ENCODE measurements at places on chromosomes 3 and 15.

- no peak for DNase-seq
Measured at GRCh38 chr3:97579365-97579764, 185.2 kb upstream of the ARL6 start.

GRCh38 chr3:8845641-8846040 lies 76.2 kb upstream of the OXTR start:
- no peak for DNase-seq

- no peak for DNase-seq
Measured at GRCh38 chr3:88811096-88811495, 296.3 kb upstream of the EPHA3 start.

DNA sequence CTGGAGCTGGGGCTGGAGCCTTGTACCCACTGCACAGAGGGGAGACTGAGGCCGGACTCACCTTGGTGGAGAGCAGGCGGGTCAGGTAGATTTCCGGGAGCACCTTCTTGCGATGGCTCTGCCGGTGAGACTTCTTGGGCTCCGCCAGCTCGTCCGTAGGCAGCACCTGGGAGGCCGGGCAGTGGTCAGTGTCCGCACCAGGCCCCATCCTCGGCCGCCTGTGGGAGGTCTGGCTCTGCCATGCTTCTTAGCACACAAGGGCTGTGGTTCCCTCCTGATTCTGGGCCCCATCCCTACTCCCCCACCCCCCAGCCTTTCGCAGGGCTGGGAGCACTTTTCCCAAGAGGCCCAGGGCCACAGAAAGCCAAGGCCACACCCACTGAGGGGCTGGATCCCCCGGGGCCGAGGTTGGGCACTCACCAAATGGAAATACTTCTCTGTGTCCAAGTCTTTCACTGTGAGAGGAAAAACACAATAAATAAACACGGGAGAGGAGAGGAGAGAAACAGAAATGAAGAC lies 17.4 kb downstream of the H1-8 start:
- DNase-seq: no peak

DNA sequence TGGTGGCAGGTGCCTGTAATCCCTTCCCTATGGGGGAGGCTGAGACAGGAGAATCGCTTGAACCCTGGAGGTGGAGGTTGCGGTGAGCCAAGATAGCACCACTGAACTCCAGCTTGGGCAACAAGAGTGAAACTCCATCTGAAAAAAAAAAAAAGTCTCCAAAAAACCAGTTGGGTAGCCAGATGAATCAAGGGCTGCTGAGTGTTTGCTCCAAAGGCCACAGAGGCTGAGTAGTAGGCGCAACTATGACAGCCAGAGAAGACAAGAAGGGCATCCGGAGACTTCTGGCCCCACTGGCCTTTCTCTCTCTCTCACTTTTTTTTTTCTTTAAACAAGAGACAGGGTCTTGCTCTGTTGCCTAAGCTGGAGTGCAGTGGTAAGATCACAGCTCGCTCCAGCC lies 131.8 kb downstream of the SMAD6 start:
- no peak for DNase-seq

DNA sequence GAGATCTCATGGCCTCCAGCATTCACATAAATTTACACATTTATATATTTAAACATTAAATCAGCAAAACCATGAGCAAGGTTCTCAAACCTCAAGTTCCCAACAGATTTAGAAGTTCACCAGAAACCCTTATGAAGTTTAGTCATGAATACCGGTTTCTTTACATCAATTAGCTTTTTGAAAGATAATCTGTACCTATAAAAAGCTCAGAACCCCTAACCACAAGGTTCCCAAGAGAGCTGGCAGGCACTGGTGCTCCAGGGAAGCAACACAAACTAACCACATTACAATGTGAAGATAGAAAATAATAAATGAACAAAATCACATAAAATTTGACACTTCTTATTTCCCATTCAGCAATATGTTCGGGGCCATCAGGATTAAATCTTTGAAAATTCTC lies 150.9 kb downstream of the FBN1 start:
- DNase-seq: no peak

- no peak for DNase-seq
Measured at GRCh38 chr3:113147681-113148261, 63.6 kb upstream of the BOC start.

DNA sequence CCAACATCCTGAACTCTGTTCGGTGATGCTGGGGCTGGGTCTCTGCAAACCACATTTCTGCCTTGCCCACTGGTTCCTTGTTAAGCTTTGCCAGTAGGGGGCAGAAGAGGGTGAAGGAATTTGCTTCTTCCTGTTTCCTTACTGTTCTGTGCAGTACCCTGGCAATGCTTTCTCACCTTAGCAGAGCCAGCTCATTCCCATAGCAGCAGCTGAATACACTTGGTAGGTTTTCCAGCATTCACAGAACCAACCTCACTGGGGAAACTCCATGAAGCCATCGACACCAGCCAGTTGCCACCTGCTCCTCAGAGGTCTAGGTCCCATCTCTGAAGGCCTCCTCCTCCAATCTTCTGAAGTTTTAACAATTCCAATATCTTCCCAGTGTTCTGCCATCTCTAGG lies 308.4 kb downstream of the PDCD6IP start:
- DNase-seq: no peak

DNA sequence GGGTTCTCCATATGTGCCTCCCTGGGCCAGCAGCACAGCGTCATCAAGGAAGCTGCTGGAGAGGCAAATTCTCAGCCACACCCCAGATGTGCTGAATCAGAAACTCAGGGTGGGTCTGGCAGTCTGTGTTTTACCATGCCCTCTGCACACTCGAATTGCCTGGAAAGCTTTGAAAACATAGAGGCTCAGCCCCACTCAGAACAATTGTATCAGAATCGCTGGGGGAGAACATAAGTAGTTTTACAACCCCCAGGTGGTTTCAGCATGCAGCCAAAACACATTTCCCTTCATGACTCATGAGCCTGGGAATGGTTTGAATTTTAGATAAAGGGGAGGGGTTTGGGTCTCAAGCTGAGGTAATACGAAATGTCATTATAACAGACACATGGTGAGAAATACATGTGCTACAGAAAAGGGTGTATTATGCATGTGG lies 9.6 kb downstream of the TGM4 start:
- no peak for DNase-seq

GRCh38 chr3:78506581-78507195 lies 1261.1 kb downstream of the ROBO1 start:
- no peak for DNase-seq

GRCh38 chr3:60610441-60611112 lies 640.7 kb downstream of the FHIT start:
- no peak for DNase-seq

DNA sequence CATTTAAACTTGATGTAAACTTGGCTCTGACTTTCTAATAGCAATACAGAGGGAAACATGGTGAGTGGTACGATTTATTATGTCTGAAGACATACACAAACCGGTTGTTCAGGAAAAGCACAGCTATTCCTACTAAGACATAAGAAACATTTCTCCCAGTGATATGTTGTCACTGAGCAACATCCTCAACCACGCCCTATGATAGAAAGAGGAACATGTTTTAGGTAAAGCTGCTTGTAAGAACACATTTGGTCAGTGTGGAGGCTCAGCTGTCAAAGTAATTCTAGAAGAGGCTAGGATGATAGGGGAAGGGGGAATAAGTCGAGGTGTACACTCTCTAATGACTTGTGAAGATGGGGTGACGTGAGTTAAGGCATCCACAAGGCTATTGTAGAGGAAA lies 42.7 kb upstream of the B3GNT5 start:
- no peak for DNase-seq

- no peak for DNase-seq
Measured at GRCh38 chr3:176839466-176839865, 357.8 kb downstream of the TBL1XR1 start.

GRCh38 chr3:152466784-152467183 lies 198.1 kb downstream of the MBNL1 start:
- DNase-seq: no peak

DNA sequence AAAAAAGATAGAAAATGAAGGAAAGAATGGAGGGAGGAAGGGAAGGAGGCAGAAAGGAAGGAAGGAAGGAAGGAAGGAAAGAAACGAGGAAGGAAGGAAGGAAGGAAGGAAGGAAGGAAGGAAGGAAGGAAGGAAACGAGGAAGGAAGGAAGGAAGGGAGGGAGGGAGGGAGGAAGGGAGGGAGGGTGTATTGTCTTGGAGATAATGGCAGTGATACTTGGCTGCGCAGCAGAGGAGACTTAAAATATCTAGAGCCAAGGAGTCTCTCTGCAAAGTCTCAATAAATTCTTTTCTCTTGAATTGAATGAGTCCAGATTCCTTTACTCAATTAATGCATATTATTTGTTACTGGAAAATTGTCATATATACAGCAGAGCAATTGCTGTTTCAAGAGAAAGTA lies 1059.7 kb downstream of the ZPLD1 start:
- no peak for DNase-seq

DNA sequence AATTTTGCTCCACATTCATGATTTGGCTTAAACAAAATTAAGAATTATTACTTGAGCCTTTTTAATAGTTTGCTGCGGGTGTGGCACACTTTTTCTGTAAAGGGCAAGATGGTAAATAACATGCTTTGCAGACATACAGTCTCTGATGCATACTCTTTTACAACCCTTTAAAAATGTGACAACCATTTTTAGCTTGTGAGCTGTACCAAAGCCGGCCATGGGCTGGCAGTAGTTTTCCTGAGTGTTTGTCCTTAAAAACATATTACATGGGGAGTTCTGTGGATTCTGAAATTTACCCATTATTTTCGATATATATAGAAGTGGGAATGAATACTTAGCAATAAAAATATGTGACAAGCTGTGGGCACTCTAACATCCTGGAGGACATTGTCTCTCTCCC lies 163.4 kb downstream of the FNDC3B start:
- no peak for DNase-seq

GRCh38 chr3:163315786-163316185 lies 1762.5 kb downstream of the SI start:
- DNase-seq: no peak
